CD8-positive, alpha-beta T cell (primary cell): ENCODE measurements at places on chromosomes 13 and 19.

DNA sequence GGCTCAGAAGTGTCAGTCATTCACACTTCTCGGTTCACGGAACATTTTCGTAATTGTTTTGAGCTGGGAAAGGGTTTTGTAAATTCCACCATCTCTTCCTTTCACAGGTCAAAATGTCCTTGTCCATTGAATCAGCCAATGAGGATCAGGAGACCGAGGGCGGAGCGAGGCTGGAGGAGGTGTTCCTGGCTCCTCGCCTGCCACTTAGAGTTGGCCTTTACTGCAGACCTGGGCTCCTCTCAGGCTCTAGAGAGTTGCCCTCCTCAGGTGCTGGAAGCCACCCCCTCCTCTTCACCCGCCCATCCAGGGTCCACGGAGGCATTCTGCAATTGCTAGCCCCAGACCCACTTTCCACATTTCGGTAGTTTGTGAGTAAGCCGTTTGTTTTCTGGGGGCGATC, 370.4 kb downstream of the IRS2 start:
- no peak for DNase-seq

GRCh38 chr13:31042481-31043165, 110.2 kb downstream of the TEX26 start:
- peak; percentile 8 for DNase-seq

- no peak for DNase-seq
Measured at GRCh38 chr19:8484331-8484894, 18.0 kb downstream of the PRAM1 start.

- DNase-seq = peak; percentile 100
Measured at GRCh38 chr19:1074544-1075283, 7.7 kb downstream of the ARHGAP45 start.

DNA sequence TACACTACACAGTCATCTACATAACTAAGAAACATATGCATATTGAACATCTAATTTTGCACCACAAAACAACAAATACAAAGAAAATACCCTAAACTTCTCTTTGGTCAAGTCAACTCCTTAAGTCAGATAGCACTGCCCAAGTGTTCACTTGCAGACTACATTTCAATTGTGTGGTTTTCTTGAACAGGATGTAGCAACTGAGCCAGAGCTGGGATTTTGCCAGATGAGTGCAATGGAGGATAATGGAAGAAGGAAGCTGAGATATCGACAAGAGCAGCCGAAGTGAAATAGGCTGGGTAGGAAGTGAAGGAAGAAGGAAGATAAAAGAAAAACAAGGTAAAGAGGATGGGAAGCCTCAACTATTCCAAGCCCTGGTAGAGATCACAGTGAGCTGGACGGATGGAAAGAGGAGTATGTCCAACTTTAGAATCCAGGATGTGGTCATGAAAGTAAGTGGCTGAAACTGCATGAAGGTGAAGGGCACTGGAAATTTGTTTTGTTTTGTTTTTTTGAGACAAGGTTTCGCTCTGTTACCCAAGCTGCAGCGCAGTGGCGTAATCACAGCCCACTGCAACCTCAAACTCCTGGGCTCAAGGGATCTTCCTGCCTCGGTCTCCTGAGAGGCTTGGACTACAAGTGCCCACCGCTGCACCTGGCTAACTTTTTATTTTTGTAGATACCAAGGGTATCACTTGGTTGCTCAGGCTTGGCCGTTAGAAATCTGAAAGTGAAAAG, 15.0 kb downstream of the NUFIP1 start:
- no peak for DNase-seq

DNA sequence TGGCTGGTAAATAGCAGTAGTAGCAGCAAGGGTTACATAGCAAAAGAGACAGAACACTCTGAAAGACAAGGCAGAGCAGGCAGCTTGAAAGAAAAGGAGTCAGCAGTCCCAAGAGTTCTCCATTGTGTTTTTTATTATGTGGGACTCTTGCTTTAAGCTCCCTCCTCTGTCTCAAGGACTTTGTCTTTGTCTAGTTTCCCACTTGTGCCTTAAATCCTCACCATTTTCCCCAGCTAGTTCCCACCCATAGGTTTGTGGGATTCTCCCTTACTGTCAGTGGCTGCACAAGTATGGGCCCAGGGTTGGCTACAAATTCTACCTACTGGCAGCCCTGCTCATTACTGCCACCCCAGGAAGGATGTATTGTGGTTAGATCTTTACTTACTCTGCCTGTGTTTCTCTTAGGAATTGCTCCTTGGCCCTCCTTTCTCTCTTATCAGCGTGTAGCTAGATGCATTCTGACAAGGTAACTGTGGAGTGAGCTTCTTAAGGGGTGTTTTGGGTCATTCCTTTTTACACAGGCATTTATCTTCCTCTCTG, 413.4 kb upstream of the PCDH9 start:
- DNase-seq = no peak

GRCh38 chr13:106140476-106140875, 395.0 kb downstream of the EFNB2 start:
- DNase-seq = no peak

DNA sequence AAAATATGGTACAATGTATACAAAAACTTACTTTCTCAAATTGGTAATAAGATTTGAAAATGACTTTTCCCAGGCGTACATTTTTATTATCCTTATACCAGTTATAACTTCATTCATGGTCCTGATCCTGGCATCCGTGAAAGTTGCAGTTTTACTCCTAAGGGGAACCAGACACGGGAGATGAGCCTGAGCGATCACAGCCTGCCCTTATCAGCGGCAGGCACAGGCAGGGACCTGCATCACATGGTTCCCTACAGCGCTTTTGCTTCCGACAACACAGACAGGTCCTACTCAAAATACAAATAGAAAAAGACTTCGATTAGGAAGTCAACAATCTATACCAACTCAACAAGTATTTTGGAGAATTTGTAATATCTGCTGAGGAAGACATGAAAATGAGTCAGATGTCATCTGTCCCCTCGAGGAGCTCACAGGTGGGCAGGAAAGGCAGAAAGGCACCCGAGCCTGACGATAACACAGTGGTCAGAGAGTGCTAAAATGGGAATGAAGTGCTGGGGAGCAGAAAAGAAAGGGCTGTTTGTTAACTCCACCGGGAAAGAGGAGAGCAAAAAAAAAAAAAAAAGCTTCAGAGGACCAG, 93.4 kb downstream of the ABCC4 start:
- no peak for DNase-seq

DNA sequence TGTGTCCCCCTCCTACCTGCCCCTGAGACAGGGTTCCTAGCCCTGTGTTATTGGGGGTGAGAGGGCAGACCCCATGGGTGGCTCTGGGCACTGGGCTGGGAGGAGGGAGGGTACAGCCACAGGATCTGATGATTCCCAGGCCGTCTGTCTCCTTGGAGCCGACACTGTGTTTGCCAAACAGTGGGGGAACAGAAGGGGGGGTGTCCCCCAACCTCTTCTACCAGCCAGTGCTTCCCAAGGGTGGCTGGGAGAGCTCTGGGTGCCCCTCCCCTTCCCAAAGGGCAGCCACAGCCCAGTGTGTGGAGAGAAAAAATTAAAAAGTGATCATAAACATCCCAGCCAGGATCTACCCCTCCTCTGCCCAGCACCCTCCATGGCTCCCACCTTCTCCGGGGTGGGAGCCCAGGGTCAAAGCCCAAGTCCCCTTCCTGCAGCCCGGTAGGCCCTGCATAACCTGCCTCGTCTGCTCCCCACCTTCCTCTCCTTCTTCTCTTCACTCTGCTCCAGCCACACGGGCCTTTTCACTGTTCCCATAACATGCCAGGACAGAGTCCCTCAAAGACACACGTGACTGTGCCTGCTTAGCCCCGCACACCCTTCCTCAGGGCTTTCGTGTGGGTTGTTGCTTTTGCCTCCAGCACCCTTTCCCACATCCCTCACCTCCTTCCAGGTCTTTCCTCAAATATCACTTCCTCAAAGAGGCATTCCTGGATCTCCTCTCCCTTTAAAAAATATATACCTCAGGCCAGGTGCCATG, 1.4 kb upstream of the PLIN4 start:
- no peak for DNase-seq
